H9 (cell line): ENCODE measurements at places on chromosomes 7 and 10. TPM values are rescaled to one million over a fixed set of nuclear protein-coding genes. Genes with fewer than 3 reads are reported as not detected.

GRCh38 chr10:62079885-62080559 lies 178.5 kb downstream of the ARID5B start:
- no peak for DNase-seq

GRCh38 chr10:100729862-100730724 lies 15.3 kb upstream of the PAX2 start:
- DNase-seq, result no peak

GRCh38 chr7:13236026-13236425 lies 548.6 kb downstream of the ARL4A start:
- DNase-seq, result no peak

- DNase-seq, result no peak
Observed at GRCh38 chr7:75966190-75966961, 28.0 kb downstream of the TMEM120A start.

DNA sequence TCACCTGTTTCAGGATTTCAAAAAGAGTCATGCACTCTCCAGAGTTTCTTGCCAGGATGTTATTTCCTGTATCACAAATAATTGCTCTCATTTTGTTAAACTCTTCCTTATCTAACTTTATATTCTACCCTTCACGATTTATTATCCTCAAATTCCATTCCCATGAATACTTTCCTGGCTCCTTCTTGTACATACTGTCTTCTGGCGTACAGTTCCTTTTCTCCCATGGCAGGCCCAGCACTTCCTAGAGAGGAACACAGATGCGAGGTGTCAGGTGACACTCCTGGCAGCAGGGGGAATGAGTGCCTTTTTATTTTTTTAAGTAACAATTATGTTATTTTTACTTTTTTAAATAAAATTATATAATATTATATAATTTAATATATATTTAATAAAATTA lies 411.9 kb downstream of the TFEC start:
- no peak for DNase-seq

DNA sequence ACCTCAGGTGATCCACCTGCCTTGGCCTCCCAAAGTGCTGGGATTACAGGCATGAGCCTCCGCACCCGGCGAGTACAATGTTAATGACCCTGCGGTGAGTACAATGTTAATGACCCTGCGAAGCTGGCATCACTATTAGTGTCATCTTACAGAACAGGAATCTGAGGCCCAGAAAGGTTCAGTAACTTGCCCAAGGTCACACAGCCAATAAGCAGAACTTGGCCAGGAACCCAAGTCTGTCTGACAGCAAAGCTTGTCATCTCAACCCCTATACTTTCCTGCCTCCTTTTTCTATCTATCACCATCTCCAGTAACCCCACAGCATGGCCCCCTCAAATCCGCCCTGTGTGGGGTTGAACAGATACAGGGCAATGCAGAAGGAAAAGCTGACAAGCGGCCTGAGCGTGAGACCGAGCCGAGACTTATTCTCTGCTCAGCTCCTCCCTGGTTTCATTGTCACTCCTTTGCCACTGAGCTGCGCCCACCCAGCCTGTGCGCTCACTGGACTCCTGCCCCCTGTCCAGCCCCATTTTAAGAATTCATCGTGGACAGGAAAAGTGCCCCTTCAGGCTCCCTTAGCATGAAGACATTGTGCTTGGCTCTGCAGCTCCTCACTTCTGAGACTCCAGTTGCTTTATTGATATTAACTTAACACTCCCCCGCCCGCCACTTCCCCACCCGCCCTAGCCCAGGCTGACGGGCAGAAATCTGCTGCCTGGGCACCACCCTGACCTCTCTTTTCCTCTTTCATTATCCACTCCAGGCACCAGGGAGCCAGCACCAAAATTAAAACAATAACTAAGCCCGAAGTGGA lies 58.1 kb upstream of the LBX1 start:
- DNase-seq, result peak; percentile 23

The FGFBP3 gene
- total RNA-seq, result 49.0 and 49.3 TPM in 2 replicates

The TRIL gene
- total RNA-seq, result 3.1 and 3.3 TPM in 2 replicates
